RPMI8226 (cell line): ENCODE measurements at places on chromosomes 2 and 18.
A peak's percentile ranks its signal among the peaks of the same experiment; 100 is the strongest.

GRCh38 chr2:74026687-74027241 is 42.1 kb downstream of the TET3 start:
- no peak for DNase-seq

- no peak for DNase-seq
Observed at GRCh38 chr2:240159251-240159839, 18.9 kb upstream of the OTOS start.

GRCh38 chr2:98729652-98730051 is 1.3 kb downstream of the MGAT4A start:
- DNase-seq: no peak

GRCh38 chr2:174888646-174889271 is 116.4 kb downstream of the CHN1 start:
- no peak for DNase-seq

DNA sequence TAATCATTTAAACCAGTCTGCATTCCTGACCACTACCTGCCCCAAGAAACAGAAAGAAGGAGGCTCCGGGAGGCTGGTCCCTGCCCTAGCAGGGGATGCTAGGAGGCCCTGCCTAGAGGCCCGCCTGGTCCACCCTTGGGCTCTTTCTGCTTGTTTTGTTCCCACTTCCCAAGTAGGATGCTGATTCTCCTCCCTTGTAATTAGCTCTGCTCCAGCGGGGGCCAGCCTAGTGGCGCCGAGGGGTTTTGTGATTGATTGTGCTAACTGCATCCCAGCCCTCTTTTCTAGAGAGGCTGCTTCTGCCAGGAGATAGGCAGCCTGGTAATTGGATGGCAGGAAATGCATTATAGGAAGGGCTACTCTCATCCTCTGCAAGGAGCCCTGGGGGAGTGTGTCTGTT is 220.0 kb downstream of the LOXHD1 start:
- DNase-seq: no peak

- no peak for DNase-seq
Observed at GRCh38 chr2:78677774-78678173, 347.7 kb upstream of the REG3G start.

DNA sequence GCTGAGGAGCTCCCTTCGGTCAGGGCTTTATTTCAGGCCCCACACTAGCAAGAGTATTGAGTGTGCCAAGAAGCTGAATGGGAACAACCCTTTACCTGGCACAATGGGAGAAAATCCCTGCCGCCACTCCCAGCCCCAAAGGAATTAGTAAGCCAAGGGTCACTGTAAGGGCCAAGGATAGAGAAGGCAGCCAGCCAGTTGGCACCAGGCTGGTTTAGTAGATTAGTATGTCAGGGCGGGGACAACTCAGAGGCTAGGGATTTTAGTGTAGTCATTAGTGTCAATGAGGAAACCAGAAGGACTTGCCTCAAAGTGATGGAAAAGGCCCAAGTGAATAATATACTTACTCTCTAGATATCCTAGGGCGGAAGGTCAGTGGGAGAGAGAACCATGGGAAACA is 34.9 kb upstream of the CYP26B1 start:
- DNase-seq: no peak

GRCh38 chr18:58392324-58393000 is 236.4 kb downstream of the ALPK2 start:
- DNase-seq: peak; percentile 33

DNA sequence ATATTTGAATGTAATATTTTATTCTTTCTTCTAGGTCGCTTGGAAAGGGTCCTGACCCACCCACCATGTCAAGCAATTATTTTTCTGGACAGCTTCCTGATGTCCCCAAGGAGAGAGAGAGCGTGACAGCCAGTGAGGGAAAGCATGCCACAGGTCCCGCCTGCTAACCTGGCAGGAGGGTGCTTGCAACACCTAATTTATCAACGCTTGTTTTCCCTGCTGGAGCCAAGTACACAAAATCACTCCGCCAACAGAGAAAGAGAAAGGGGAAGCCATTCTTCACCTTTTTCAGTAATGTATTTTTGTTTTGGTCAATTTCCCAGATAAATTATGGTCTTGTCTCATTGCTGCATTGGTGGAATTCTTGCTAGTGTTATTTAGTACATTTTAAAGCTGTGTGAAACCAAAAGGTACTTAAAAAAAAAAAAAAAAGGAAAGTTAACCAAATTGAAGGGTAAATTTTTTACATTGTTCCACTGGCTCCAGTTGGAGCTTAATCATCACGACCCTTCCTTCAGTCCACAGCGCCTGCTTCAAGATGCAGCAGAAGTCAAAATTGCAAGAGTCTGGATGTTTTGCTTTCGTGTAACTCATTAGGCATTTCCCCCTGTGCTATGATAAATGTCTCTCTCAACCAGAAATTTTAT is 88.5 kb upstream of the COPS8 start:
- DNase-seq: no peak

GRCh38 chr18:5895299-5895875 is at the start of gene TMEM200C:
Gene TMEM200C (minus strand): TSS chr18:5895522. CDS start chr18:5892063, 3,459 bp downstream.
- DNase-seq: no peak

DNA sequence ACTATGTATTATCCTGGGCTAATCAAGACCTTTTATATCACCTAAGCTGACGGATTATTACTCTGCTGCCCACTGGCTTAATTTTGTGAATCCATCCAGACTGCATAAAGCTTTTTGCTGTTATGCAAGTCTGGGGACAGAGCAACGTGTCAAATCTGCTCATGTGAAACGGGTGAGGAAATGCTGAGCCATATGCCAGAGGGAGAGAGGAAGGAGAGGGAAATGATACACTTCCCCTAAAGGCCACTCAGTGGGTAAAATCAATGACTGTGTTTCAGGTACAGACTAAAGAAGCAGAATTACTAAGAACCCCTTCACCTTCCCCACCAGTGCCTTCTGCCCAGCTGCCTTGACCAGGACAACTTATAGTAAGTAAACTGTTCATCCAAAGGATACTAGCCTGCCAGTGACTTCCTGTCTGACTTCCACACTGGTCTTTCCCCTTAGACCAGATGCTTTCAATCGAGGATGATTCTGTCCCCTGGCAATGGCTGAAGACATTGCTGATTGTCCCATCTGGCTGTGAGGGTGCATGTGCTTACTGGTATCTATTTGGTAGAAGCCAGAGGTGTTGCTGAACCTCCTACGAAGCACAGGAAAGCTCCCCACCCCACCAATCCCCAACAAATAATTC is 43.0 kb downstream of the STAT1 start:
- DNase-seq: no peak

DNA sequence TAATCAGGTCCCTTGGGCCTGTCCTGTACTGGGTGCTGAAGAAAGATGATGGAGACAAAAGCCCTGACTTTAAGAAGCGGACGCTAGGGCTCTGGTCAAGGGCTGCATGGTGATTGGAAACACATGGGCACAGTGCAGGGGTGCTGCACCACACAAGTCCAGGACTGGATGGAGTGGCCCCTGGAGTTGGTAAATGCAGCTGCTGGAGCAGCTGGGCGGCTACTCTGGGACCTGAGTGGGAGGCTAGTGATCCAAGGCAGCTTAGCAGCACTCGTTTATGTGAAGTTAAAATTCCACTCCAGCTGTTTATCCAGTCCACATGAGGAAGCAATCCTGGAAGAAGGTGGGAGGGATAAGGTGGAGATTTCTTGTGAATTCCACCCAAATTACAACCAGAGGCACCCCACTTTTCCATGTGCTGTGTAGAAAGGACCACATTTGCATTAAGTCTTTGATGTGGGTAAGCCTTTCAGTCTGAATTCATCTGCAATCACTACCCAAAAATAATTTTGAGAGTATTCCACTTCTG is 24.9 kb downstream of the MERTK start:
- no peak for DNase-seq

DNA sequence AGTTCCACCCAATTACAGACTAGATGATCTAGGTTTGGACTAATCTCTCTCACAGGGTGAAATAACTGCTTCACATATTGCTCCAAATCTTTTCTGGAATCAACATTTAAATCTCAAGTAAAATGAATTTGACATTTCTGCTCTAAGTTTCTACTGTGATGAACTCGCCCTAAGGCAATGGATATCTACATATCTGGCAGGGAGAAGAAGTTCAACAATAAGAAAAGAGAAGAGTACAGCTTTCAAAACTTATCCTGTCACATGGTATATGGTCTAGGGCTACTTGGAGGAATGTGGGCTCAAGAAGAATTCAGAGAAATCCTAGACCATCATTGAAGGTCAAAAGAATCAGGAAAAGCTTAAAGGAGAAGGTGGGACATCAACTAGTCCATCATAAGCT is 440.2 kb downstream of the MBD2 start:
- no peak for DNase-seq

DNA sequence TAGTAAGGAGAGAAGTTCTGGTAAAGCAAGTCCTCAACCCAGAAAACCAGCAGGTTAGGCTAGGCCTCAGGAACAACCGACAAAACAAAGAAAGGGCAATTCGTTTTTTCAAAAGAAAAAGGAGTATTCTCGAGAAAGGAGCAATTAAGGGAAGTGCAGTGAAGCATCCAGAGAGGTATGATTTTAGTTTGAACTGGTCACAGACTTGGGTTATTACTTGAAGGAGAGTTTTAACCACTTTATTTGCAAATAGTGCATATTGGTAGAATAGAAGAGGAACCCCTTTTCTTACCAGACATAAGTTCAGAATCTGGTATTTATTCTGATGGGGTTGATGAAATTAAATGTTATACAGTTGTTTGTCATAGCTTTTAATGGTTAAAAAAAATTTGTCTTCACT is 110.0 kb upstream of the GCFC2 start:
- DNase-seq: no peak

GRCh38 chr2:37564356-37564755 is 107.1 kb downstream of the CDC42EP3 start:
- DNase-seq: no peak

- DNase-seq: no peak
Observed at GRCh38 chr2:17299891-17300540, 218.2 kb downstream of the RAD51AP2 start.

GRCh38 chr2:11580697-11581096 is 46.9 kb downstream of the GREB1 start:
- DNase-seq: no peak
